Activated T-cell treated with anti-CD3 and anti-CD28 coated beads for 24 hours (primary cell): ENCODE measurements at places on chromosomes 2 and 18.

DNA sequence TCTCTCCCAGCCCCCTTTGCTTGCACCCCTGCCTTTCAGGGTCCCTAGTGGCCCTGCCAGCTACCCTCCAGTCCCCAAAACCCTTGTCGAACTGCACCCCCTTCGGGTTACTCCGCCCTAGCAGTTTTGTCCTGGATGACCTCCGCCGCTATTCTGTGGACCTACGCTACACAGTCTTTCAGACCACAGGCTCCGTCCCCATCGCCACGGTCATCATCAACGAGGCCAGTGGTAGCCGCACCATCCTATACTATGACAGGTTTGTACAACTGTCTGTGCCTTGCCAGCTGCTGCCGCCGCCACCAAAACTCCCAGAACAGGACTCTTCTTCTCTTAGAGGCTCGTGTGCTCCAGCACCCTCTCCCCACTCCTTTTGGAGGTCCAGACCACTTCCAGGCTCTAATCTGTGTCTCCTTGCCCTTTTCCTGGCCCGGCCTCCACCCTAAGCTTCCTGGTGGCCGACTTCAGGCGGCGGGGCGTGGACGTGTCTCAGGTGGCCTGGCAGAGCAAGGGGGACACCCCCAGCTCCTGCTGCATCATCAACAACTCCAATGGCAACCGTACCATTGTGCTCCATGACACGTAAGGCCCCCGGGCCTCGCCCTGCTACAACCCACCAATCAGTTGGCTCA, 7.9 kb downstream of the KHK start:
- no peak for DNase-seq

DNA sequence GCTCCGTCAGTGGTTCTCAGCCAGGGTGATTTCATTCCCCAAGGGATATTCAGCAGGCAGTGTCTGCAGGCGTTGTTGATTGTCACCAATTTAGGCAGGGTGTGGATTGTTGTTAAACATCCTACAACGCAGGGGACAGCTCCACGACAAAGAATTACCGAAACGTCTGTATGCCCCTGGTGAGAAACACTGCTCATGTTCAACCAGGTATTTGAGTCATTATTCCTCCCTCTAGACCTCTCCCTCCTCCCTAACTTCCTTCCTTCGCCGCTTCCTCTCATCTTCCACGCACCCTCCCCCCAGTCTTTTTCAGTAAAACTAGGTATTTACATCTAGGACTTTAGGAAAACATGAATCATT, 50.8 kb downstream of the NCK2 start:
- no peak for DNase-seq

- no peak for DNase-seq
Measured at GRCh38 chr2:10245021-10245420, 57.7 kb upstream of the HPCAL1 start.

DNA sequence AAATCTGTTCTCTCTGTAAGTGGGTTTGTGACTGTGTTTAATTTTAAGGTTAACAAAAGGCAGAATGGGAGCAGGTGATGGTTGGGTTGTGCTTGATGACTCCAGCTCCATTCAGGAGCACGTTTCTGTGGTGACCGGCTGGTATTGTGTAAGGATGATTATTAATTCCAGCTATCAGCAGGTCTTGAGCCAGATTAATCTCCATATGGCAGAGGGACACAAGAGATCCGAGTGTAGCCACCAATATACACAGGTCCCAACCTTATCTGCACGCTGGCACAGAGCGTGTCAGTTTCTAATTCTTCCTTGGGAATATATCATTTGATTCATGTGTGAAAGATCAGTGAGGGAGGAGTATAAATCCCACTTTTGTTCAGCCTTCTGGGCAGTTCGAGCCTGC, 199.0 kb upstream of the DCC start:
- DNase-seq: no peak

GRCh38 chr18:58838165-58838860, 26.4 kb upstream of the ZNF532 start:
- DNase-seq: no peak

DNA sequence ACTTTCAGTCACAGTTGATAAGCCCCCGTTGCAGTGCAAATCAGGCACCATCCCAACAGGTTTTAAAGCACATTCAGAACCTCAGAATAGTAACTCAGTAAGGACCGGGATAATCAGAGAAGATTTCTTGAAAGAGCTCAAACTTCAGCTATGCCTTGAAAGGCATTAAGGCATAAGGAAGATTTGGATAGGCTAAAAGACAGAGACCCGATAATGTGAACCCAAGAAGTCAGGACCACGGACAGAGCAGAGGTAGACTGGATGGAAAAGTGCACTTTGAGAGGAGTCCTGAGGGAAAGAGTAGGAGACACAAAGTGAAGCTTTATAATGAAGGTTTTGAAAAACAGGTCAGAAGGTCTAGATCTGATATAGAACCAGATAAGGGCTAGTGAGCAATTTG, 36.9 kb upstream of the KLF7 start:
- no peak for DNase-seq

DNA sequence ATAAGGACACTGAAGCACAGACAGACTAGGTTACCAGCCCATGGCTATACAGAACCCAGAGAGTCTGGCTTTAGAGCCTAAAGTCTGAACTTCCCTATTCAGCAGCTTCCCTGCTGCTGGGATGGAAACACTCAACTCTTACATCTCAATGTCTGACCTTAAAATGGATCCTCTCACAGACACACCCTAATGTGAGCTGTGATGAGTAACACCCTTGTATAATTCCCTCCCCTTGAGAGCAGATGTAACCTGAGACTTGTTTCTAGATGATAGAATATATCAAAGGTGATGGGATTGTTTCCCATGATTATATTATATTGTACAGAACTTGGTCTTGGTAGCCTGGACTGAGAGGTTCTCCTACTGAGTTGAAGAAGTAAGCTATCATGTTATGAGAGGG, 577.1 kb upstream of the KLHL29 start:
- DNase-seq: no peak

- DNase-seq: no peak
Measured at GRCh38 chr18:47689371-47689770, 241.1 kb downstream of the SMAD2 start.

DNA sequence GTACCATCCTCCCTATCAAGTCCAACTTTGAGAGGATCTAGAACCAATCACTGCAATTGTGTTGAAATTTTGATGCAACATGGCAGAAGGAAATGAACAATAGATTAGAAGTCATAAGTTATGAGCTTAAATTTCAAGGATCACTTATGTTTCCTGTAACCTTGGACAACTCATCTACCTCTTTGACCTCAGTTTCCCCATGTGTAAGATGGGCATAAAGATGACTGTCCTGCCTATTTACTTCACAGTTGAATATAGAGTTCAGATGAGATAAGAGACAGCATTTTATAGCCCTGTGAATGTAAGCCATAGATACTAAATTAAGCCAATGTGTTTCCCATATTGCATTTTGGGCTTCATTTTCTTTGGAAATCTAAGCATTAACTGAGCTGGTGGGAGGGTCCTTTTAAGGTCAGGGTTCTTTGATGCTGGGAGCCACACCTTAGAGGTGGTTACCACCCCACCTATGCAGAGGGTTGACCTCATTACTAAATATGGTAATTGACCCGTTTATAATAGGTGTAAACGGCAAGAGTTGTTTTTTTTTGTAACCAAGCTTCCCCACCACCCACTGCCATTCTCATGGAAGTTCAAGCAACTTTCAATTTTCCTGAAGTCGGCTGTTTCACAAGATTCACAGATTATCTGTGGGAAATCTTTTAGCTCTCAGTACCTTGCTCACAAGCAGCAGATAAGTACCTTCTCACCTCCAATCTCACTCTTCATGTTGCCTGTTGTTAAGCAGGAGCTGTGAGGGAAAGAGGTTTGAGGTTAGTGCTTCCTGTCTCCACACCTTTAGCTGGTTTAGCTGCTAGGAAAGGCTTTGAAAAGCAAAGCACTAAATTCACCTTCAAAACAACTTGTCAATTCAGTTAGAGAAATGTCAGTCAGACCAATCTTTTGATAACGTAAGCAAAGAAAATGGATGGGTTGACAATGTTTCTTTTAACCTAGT, 13.3 kb downstream of the CD28 start:
- DNase-seq: no peak

- no peak for DNase-seq
Measured at GRCh38 chr2:74756356-74756890, 77.5 kb upstream of the HK2 start.
